ENCODE measurements at places on chromosomes 2 and 18.

GRCh38 chr2:182920089-182920488 is 53.7 kb upstream of the FRZB start:
- DNase-seq, result no peak

DNA sequence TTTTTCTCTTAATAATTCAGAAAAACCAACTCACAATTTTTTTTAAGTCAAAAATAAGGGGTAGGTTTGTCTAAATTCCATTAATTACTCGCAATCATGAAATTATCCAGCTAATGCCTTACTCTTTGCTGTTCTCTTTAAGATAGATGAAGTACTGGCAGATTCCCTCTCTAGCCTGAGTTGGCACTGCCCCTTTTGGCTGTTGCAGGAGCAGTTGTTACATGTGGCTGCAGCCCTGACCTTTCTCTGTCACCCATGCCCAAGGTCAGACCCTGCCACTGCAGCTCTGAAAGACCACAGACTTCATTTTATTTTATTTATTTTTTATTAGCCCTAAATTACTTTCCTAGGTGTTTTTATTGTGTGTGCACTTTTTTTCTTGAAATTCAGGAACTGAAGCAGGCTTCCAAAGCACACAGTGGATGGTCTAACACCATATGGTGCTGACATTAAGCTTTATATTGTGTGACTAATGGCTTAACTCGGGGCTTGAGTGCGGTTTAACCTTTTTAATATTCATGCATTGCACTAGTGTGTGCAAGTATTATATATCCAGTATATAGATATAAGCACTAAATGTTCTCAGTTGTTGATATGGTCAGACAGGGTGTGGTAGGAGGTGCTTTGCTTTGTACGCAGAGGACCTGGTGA is 313.0 kb downstream of the CDH2 start:
- DNase-seq, result no peak

GRCh38 chr2:54897420-54898310 is 152.6 kb downstream of the RTN4 start:
- no peak for DNase-seq

DNA sequence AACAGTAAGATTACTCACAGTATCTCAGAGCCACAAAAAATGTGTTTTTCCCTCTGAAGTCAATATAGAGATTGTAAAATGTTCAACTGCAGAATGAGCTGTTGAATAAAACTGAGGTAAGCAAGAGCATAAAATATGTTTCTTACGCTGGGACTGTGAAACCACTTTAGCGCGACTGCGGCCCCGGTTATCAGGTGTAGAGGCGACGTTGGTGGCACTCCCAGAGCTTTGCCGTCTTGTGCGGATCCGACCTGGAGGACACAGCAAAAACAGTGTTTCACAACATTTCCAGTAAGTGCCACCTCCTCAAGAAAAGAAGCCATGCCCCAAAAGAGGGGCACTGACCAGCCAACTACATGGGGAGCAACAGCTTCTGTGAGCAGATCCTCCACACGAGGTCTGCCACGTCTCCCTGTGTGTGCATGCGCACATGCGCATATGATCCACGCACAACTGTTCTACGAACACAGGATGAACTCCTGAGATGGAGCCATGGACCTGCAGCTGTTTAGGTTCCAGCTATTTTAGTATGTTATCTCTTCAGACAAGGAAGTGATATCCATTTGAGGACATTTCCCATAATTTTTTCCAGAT is 100.7 kb upstream of the RNU4ATAC start:
- no peak for DNase-seq

Measured in fibroblast of skin of right biceps (primary cell).